ENCODE measurements at places on chromosomes 6 and 20. TPM values are rescaled to one million over a fixed set of nuclear protein-coding genes. Genes with fewer than 3 reads are reported as not detected.

GRCh38 chr20:10221021-10221420, 2.4 kb downstream of the SNAP25 start:
- H3K27ac ChIP-seq: no peak overlapping the region
- DNase-seq: no peak
- no peaks in the 10 kb centered on the region for H3K36me3 ChIP-seq
- peaks cover 51% of the 10 kb centered on the region for H3K27me3 ChIP-seq

PXT1 gene
- total RNA-seq: not detected

DNA sequence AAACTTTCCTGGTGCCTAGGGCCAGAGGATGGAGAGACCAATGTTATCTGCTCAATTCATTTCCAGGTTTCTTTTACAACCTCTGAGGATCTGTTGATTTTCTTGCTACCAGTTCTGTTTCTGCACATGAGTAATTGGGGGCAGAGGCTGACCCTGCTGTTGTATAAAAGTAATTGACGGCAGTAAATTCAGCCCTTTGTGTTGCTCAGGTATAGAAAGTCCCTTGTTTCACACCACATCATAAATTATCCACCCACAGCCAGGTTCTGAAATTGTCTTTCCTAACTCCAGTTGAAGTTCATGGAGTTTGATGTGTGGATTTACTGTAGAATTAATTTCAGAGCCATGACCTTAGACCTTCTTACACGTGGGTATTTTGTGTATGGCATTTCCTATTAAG, 107.4 kb upstream of the GRIK2 start:
- no peak overlapping the region for H3K27ac ChIP-seq
- H3K4me1 ChIP-seq: peaks cover 16% of the 10 kb centered on the region
- H3K4me3 ChIP-seq: no peak overlapping the region
- DNase-seq: no peak
- no peaks in the 10 kb centered on the region for H3K36me3 ChIP-seq

FANCE gene
- total RNA-seq: 10.6 TPM

HUS1B gene
- 1.3 TPM for total RNA-seq

DNA sequence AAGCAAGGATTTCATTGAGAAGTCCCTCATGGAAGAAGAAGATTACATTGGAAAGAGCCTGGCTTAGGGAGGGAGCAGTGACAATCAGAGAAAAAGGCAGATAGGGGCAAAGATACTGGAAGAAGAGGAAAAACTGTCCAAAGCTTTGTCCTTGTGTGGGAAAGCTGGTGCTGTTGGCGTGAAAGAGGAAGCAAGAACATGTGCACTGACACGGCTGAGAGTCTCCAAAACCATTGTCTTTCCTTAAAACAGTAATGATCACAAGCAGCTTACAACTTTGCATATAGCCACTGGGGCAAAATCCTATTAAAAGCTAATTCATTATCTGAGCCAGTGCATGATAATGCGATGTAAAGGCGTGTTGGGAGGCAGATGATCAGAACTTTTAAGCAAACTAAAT, 85.1 kb upstream of the ESR1 start:
- no peak for DNase-seq
- H3K27ac ChIP-seq: no peak overlapping the region
- peaks cover 10% of the 10 kb centered on the region for H3K4me1 ChIP-seq
- H3K27me3 ChIP-seq: no peaks in the 10 kb centered on the region
- H3K36me3 ChIP-seq: no peaks in the 10 kb centered on the region

DNA sequence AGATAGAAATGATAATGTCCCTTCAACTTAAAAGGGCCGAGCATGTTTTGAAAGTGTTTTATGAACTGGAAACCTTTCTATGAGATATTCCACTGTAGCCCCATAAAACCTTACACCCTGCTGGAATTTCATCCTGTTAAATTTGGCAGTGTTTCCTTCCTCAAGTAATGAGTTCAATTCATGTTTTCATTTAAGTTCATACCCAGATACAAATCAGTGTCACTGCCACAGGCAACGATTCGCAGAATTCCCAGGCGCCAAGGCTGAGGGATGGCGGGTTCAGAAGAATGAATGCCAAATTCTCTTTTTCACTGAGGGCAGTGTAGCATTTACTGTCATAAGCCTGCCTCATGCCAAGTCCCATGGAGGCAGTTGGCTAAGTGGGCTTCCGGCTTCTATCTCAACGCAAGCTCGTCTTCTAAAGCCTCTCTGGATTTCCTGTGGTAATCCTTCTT, 511.8 kb upstream of the ID4 start:
- DNase-seq: no peak
- H3K27me3 ChIP-seq: no peaks in the 10 kb centered on the region
- no peaks in the 10 kb centered on the region for H3K4me1 ChIP-seq
- H3K4me3 ChIP-seq: no peak overlapping the region
- no peaks in the 10 kb centered on the region for H3K36me3 ChIP-seq

GRCh38 chr20:24603454-24603853, 134.0 kb downstream of the SYNDIG1 start:
- H3K4me3 ChIP-seq: no peak overlapping the region
- H3K4me1 ChIP-seq: no peaks in the 10 kb centered on the region
- DNase-seq: no peak
- H3K36me3 ChIP-seq: no peaks in the 10 kb centered on the region
- no peaks in the 10 kb centered on the region for H3K27me3 ChIP-seq
- H3K27ac ChIP-seq: no peak overlapping the region

Data from progenitor cell of endocrine pancreas (in vitro differentiated cells).